ENCODE measurements at places on chromosomes 4 and X.

- no peak for DNase-seq
Observed at GRCh38 chr4:185958094-185958747, 110.7 kb upstream of the TLR3 start.

- no peak for DNase-seq
Observed at GRCh38 chr4:143668930-143669552, 31.4 kb downstream of the FREM3 start.

- DNase-seq = no peak
Observed at GRCh38 chr4:185238215-185238681, 28.9 kb downstream of the SNX25 start.

DNA sequence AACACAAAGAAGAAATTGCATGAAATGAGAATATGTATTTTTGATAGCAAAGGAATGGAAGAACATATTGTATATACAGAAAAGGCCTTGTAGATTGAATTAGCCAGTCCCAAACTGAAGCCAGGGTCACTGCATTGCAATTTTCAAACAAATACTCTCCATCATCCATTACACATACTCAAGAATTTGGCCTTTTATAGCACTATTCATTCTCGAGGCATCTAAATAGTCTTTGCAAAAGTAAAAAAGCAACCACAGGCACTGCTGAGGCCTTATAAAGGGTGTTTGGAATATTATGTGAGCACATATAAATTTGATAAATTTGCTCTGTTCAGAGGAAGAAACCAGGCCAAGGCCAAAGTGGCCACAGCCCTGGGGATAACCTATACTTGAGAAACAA lies 123.0 kb downstream of the ZNF827 start:
- DNase-seq = no peak

- DNase-seq = no peak
Observed at GRCh38 chr4:73539386-73539785, 57.8 kb downstream of the AFM start.

GRCh38 chr4:106893903-106894302 lies 142.2 kb downstream of the DKK2 start:
- no peak for DNase-seq

- DNase-seq = no peak
Observed at GRCh38 chr4:121685257-121685656, 11.5 kb downstream of the ANXA5 start.
